ENCODE measurements at places on chromosomes 7 and 10.

DNA sequence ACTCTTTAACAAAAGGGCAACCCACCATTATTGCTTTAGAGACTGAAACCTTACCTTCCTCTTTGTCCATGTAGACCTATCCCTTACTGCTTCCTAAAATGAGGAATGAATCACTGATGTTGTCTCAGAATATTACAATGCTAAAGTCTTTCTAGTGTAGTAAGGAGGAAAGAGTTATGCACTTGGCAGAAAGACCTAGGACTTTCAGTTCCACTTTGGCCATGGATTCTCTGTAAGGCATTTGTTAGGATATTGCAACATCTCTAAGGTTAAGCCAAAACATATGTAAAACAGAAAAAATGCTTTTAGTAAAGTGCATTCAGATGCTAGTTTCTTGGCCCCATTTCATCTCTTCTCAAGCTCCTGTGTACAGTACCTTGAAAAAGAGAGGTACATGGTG is 230.9 kb downstream of the PARD3 start:
- DNase-seq, result no peak

GRCh38 chr10:125025341-125025740 is 83.4 kb downstream of the ZRANB1 start:
- no peak for DNase-seq

- DNase-seq, result no peak
Observed at GRCh38 chr10:73817826-73818225, 6.4 kb upstream of the NDST2 start.

DNA sequence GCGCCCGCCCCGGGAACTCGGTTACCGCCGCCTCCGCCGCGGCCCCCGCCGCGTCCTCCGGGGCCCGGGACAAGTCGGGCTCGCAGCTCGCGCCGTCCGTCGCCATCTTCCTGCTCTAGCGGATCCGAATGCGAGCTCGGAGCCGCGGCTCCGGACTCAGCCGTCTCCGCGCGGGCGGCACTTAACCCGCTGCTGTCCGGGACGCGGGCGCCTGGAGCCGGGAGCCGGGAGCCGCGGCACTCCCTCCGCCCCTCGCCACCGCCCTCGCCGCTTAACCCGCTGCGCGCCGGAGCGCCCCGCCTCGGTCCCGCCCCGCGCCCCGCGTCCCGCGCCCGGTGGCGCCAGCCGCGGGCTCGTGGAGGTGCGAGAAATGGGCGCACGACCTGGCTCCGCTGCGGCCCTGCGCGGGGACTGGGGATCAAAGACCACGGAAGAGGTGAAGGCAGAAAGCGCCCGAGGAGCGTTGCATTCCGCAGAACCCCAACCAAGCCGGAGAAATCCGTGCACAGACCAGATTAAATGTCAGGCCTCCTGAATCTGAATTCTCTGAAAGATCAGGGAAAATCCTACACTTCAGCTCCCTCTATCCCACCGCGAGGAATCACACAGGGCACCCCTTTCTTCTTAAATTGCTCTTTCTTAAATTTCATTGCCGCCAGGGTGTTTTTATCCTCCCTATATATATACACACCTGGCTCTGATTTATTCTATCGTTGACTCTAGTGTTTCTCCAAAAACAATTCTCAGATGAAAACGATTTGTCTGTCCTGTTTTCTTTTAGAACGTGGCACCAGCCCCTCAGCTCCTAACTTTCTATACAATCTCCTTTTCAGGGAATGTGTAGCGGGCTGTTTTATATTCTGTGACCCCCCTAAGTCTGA is at the start of gene CTTNBP2:
Gene CTTNBP2 (minus strand): TSS at position 132 of the 881 bp plus-strand sequence. CDS start 26 bp downstream, at position 106.
- DNase-seq, result no peak

GRCh38 chr7:74294191-74294998 is 5.2 kb downstream of the CLIP2 start:
- no peak for DNase-seq

- no peak for DNase-seq
Observed at GRCh38 chr10:91610444-91610843, 22.4 kb downstream of the PPP1R3C start.

GRCh38 chr7:40775877-40776276 is 641.1 kb downstream of the SUGCT start:
- DNase-seq, result no peak

DNA sequence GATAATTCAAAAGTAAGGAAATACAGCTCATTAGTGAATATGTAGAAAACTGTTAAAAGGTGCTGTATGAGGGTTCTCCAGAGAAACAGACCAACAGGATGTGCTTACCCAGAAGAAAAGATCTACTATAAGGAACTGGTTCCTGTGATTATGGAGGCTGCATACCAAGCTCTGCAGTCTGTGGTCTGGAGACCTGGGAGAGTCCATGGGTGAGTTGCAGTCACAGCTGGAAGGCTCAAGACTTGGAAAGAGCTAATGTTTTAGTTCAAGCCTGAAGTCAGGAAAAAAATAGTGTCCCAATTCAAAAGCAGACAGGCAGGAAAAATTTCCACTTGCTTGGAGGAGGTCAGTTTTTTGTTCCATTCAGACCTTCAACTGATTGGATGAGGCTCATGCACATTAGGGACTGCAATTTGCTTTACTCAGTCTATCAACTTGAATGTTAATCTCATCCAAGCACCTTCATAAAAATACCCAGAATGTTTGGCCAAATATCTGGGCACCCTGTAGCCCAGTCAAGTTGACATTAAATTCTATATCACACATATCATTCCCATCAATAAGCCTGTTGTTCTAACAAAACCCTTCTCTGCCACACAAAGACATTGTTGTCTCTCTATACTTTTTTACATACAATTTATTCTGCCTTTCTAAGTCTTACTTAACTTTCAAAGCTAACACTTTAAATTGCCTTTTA is 197.9 kb upstream of the KLF6 start:
- DNase-seq, result no peak

- no peak for DNase-seq
Observed at GRCh38 chr7:143245123-143245522, 18.1 kb upstream of the GSTK1 start.

- DNase-seq, result no peak
Observed at GRCh38 chr10:70106958-70107791, 25.4 kb downstream of the AIFM2 start.

GRCh38 chr10:118799777-118800176 is 45.0 kb upstream of the CACUL1 start:
- no peak for DNase-seq

- no peak for DNase-seq
Observed at GRCh38 chr10:90313576-90314325, 544.1 kb downstream of the HTR7 start.

DNA sequence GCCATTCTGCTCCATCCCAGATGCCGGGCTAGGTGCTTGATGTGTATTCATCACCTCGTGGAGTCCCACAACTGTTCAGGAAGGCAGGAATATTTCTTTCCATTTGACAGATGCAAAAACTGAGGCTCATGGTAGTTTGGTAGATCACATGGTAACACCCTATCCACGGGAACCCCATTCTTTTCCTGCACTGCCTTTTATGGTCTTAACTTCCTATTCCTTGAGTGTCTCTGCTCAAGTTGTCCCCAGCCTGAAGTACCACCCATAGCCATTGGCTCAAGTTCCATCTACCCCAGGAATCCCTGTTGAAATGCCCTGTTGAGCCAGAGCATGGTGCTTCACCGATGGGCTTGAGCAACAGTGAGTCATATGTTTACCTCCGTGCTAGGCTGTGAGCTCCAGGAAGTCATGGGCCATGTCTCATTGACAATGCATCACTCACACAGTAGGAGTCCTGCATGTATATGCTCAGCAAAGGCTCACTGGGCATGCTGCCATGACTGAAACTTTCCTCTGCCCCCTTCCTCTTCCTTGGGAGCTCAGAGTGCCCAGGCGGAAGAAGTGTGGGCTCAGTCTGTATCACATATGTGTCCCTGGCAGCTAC is 71.7 kb upstream of the ADAM12 start:
- peak; percentile 79 for DNase-seq

DNA sequence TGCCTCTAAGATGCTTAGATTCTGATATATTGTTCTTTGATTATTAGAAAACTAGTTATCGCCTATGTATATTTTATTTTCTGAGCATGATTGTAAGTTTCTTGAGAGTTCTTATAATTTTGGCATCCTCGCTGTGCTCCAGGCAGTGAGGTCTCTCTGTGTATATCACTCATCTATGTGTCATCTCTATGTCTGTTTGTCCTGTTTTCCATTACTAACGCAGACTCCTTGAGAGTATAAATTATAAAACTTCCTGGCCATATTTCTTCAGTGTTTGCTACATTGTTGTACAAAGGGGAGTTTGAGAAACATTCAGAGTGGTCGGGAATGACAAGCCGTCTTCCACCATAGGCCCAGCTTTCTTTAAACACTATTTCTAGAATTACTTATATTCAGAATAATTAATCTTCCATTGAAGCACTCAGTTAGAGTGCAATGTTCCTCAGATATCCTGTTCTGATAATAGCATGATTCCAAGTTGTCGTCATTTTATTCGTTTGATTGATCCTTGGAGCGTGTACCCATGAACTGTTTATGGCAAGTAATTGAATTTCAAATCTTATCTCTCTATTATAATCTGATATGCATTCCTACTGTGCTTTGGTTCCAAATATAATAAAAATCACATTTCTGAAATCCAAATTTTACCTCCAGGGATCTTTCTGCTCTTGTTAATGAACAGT is 206.6 kb downstream of the BAMBI start:
- DNase-seq, result no peak

DNA sequence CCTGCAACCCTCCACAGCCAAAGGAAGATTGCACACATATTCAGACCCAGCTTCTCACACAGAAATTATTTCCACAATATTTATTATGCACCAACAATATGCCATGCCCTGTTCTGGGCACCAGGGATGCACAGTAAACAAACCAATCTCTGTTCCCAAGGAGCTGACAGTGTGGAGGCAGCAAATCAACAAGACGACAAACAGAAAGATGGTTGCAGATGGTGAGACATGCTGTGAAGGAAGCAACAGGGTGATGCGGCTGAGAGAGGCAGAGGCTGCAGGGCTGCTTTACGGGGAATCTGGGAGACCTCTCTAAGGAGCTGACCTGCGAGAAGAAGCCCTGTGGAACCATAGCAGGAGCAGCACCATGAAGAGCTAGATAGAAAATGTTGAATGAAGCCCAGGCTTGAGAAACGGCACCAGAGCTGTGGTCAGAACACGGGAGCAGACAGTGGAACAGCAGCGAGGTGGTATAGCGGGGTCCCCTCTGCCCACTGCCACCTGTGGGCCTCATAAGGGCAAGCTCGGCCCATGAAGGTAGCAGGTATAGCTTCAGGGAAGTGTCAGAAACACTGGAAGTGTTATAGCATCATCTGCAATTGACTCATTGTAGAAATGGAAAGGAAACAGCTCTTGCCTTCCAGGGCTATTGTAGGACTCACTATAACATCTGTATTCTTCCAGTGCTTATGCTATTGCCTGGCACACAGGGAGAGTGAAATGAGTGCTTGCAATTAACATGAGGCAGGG is 17.4 kb downstream of the RBP3 start:
- DNase-seq, result no peak

- DNase-seq, result no peak
Observed at GRCh38 chr10:3951993-3952392, 167.0 kb upstream of the KLF6 start.

GRCh38 chr10:120386896-120387295 is 70.1 kb upstream of the PLPP4 start:
- DNase-seq, result no peak

DNA sequence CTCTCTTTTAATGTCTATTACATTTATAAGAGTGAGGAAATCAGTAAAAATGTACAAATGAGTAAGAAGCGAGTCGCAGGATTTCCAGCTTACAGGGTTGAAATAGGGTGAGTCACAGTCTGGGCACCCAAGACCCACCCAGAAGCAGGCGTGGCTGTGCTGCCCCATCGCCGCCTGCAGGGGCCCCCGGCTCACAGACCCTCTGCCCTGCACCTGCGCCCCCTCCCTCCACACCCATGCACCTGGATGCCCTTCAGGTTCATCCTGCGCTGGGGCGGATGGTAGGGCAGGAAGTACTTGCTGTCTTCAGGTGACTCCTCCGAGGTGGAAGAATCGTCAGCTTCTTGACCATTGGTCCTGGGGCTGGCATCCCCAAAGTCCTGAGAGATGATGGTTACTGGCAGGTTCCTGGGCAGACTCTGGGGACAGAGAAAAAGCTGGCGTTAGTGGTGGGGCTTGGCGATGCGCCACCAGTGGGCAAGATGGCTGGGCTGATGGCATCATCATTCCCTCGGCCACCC is 90.2 kb upstream of the GNA12 start:
- DNase-seq, result no peak

- no peak for DNase-seq
Observed at GRCh38 chr7:9835199-9835598, 1138.5 kb upstream of the PHF14 start.

DNA sequence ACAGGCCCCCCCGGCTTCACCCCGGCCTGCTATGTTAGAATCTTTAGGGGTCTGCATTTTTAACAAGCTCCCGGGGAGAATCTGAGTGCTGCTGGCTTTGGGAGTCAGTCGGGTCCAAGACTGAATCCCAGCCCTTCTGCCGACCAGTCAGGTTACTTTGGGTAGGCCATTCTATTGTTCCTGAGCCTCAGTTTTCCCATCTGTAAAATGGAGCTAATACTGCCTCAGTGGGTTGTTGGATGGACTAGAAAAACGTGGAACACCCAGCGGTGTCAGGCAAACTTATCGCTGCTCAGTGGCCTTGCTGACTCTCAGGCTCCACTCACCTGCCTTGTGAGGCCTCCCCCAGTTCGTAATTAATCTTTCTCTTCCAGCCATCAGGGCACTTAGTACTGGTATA is 11.7 kb downstream of the TBATA start:
- no peak for DNase-seq

GRCh38 chr7:54476609-54477008 is 65.6 kb upstream of the VSTM2A start:
- no peak for DNase-seq

DNA sequence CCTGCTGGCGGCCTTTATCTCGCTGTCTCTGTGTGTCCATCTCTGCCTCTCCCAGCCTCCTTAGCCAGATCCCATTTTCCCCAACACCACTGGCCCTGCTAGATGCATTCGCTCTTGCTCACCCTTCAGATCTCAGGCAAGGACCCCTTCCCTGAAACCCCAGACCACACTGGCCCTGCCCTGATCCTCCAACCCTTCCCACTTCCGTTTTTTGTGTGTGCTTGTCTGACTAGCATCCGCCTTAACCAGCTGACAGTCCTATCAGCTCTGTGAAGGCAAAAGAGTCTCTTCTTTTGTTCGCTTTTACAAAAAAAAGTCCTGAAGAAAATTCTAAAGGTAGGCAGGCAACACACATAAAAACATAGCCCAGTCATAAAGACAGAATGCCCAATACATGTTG is 28.7 kb downstream of the CHST15 start:
- DNase-seq, result no peak

DNA sequence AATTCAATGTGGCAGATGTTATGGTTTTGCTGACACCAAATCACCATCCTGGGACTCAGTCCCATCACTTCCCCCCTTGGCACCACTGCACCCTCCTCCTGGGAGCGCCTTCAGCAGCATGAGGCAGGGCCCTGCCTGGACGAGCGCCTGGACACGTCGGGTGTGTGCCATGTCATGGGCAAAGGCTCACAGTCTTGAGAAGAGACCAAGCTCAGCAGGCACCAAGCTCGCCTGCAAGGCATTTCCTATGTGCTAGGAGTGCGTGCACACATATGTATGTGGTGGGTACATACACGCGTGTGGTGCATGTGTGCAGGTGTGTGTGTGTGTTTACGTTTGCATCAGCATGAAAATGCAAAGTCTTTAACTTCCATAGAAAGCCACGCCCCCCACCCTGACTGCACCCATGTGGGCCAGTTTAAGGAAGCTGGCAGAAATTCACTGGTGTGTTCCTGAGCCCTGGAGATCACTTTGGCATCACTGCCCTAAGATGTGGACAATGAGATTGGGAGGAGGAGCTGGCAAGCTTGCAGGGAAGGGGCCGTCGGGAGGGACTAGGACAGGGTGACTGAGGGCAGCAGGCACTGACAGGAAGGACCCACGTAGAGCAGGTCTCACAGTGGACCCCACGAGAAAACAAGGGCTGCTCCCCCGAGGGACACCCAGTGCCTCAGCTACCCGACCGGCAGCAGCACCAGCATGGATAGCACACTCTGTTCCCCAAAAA is 169.9 kb upstream of the PPP2R2D start:
- no peak for DNase-seq

Data from T1000 (cell line).